ENCODE measurements at places on chromosomes 13 and 19.

DNA sequence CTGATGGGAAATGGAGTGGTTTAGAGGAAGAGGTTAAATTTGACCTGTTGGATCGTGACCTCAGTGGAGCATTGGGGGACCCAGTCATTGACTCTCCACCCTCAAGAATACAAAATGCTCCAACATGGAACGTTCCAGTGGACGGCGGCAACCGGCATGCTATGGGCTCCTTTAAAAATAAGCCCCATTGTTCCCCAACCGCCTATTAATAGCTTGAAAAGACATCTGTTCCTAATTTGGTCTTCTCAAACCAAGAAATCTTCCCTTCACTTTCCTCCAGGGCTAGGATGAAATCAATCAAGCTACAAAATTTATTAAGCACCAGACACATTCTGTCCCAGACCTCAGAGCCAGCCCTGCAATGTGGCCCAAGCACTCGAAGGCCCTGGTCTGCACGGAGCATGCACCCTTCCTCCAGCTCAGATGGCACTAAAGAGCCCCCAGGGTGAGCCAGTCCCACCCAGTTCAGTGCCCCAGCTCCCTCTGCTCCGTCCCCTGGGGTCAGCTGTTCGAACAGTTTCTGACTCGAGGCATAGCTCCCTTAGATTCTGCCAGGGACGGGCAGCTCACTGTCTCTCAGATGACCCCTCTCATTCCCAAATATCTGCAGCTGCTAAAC, 22.5 kb upstream of the VSTM2B start:
- no peak for DNase-seq

GRCh38 chr13:79490326-79490725, 9.4 kb downstream of the NDFIP2 start:
- no peak for DNase-seq

DNA sequence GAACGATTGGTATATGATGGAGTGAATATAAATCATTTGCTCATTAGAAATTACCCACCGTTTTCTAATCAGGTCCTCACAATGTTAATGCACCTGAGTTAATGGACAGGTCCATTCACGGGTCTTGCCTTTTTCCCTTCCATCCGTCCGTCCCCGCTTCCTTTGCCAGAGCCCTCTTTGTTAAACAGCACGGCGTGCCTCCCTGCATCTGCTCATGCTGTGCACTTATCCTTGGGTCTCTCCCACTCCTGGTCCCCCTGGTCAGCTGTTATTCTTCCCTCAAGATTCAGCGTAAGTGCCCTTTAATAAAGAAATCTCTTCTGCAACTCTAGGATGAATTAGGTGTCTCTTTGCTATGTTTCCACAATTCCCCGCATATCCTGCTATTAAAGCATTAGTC, 324.5 kb downstream of the DNAJC15 start:
- no peak for DNase-seq

DNA sequence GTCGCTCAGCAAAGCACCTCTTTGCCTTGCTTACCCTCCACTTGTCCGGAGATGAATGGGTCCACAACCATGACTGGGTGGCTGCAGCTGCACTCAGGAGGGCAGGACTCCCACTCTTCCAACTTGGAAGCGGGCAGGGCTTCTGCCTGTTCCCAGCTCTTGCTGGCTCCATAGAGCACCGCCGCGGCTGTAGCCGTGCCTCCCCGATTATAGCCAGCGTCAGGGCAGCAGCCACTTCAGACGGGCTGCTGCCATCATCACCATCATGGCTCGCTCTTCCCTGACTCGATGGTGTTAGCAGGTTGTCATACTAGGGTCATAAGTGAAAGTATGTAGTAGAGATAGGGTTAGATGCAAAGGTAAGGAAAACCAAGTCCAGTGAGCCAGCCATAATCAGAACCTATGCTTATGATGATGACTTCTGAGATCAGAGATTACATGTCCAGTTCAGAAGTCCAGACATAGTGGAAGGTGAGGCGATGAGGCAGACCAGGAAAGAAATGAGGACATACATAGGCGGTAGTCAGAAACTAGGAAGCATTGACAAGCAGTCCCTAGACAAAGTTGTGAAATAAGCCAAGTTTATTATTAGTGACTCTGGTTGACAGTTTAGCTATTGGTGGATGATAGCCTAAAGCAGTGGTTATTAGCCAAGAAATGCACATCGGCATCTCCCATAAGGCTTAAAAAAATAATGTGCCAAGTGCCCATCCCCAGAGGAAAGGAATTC, 4.4 kb upstream of the INTS6 start:
- DNase-seq: no peak

GRCh38 chr13:36915896-36916640, 4.0 kb downstream of the SMAD9 start:
- no peak for DNase-seq

DNA sequence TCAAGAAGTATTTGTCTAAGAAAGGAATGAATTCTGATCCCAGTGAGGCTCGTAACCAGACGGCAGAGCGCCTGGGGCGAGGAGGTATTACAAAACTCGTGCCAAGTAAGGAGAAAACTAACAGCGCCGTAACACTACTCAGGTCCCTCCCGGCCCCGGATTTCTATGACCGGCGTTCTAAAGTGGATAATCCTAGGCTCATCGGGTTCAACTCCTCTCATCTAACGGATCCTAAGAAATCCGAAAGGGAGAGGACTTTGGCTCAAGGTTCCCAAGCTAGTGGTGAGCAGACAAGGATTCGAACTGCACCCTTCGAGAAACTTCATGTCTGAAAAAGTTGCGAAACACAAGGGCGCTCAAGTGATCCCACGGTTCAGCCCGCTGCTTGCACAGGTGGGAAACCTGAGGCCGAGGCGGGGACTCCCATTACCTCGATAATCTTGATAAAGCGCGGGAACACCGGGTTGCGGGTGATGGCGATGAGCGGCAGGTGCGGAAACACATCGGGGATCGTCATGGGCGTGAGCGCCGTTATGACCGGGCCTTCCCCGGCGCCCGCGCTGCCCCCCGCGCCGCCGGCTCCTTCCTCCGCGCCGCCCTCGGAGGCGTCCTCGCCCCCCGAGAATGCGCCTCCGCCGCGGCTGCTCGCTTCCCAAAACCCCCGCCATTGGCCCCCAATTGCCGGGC, 529 bp downstream of the LONP1 start:
- no peak for DNase-seq

- no peak for DNase-seq
Measured at GRCh38 chr19:4015705-4016402, 8.3 kb downstream of the PIAS4 start.

GRCh38 chr13:106533101-106533942, 2.1 kb downstream of the EFNB2 start:
- DNase-seq: no peak

DNA sequence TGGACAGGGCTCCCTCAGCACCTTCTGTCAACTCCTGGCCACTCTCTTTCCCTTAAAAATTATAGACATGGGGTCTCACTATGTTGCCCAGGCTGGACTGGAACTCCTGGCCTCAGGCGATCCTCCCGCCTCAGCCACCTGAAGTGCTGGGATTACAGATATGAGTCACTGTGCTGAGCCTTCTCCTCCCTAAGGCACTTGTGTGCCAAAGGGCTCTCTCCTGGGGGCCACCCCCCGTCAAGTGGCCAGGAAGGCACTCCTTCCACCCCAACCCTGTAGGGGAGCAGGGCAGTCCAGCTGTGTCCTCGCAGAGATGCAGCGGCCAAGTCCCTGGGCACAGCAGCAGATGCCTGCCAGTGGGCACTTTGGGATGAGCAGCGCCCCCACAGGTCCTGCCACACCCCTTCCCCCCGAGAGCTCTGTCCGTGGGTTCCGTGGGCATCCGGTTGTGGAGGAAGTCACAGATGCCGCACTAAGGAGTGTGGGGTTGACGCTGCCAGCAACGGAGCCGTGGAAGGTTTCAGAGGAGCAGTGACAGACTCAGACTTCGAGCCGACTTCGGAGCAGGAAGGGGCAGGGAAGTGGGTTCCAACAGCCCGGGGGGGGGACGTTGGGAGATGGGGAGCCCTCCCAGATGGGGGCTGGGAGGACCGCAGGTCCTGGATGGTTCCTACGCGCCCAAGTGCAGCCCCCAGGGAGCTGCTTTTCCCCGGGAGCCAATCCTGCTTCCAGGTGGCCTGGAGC, 3.3 kb upstream of the UQCR11 start:
- no peak for DNase-seq

GRCh38 chr19:17419154-17419620, 660 bp upstream of the MVB12A start:
- DNase-seq: no peak
